ENCODE measurements at places on chromosomes 2 and 18.

- no peak for DNase-seq
These were observed 109.1 kb upstream of the CRIM1 start for GRCh38 chr2:36246320-36246990.

GRCh38 chr2:11710210-11710609 lies 36.2 kb upstream of the LPIN1 start:
- DNase-seq = no peak

- no peak for DNase-seq
These were observed 48.2 kb downstream of the CRIM1 start for GRCh38 chr2:36403675-36404230.

- DNase-seq = no peak
These were observed 157.6 kb downstream of the ARL6IP6 start for GRCh38 chr2:152875701-152876695.

Data from effector CD4-positive, alpha-beta T cell (primary cell).